ENCODE measurements at places on chromosomes 5 and 9.

GRCh38 chr9:106784076-106784475 is 78.9 kb upstream of the ZNF462 start:
- no peak for DNase-seq

- DNase-seq = no peak
Observed at GRCh38 chr5:20572614-20573013, 584.6 kb upstream of the CDH18 start.

DNA sequence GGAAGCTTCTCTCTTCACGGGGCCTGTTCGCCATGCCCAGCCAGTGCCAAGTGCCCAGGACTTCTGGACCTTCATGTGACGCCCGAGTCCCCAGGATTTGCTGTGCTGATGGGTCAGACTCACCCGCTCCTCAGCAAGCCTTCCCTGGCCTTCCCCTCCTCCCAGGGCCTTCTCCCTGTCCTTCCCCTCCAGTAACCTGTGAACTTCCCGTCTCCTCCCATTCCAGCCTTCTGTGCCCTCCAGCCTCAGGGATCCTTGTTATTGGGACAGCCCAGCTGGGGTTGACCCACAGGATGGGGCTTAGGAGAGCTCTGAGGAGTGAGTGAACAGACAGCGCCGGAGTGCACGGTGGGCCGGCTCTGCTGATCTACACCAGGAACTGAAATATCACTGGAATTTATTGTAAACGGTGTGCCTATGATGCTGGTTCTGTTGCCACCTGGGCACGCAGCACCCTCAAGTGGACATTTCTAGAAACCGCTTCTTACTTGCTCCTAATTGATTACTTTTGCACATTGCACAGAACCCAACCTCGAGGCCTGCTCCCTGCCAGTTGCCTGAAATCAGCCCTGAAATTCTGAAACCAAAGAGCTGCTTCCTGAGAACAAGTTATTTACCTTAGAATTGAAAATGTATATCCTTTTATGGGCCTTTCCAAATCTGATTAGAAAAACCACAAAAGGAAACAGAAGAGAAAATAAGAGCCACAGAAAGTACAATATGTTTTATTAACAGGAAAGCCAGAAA is 1.5 kb downstream of the SPAAR start:
- peak; percentile 32 for DNase-seq

DNA sequence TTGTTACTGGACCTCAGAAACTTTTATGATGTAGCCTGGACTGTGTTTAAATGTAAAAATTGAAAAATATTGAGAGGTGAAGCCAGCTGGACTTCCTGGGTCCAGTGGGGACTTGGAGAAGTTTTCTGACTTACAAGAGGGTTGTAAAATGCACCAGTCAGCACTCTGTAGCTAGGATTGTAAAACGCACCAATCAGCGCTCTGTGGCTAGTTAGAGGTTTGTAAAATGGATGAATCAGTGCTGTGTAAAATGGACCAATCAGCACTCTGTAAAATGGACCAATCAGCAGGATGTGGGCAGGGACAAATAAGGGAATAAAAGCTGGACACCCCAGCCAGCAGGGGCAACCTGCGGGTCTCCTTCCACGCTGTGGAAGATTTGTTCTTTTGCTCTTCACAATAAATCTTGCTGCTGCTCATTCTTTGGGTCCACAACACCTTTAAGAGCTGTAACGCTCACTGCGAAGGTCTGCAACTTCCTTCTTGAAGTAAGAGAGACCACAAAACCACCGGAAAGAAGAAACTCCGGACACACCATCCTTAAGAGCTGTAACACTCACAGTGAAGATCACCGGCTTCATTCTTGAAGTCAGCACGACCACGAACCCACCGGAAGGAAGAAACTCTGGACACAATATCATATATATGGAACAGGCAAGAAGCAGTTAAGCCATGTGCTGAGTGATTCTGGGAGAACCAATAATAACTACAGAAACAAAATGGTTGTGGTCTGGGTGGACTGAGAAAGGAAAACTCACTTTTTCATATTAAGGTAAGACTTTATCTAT is 201.3 kb downstream of the GABRG2 start:
- DNase-seq = no peak

DNA sequence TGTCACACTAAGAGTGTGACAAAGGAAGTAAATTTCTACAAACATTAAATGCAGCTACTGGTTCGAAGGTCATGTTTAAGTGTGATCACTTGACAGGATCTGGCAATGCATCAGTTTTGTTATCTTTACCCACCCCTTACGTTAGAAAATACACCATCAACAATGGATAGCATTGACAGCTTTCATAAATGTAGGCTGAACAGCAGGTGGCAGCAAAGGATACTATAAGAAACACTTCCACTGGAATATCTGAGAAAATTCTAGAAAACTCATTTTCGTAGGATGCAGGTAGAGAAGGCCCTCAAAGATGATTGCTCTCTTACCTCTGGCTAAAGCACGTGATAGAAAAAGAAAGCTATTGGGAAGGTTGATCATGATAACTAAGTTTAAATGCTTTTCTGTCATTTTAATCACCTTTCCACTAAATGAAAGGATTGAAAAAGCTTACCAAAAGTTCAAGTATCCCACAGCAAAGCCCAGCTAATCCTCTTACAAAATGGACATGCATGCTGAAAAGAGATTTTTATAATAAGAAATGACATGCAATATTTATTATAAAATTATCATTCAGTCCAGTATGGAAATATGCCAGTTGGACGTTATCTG is 292.5 kb downstream of the PARP8 start:
- peak; percentile 54 for DNase-seq

DNA sequence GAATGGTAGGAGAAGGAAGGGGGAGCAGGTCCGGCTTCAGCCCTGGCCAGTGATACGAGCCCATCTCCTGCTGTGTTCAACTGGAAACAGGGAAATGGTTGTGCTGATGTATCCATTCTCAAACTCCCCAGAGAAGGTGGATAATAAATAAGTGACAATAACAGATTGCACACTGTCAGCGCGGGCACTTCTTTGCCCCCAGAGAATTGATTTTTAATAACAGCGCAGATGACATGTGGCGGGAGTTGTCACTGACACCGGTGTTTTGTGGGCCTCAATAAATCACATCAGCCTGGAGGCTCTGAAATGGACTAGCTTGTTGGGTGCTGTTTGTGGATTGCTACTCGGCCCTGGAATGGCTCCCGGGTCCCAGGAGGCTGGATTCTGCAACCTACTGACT is 141.4 kb upstream of the PANK3 start:
- no peak for DNase-seq

- no peak for DNase-seq
Observed at GRCh38 chr5:81418606-81419005, 24.7 kb upstream of the ACOT12 start.

DNA sequence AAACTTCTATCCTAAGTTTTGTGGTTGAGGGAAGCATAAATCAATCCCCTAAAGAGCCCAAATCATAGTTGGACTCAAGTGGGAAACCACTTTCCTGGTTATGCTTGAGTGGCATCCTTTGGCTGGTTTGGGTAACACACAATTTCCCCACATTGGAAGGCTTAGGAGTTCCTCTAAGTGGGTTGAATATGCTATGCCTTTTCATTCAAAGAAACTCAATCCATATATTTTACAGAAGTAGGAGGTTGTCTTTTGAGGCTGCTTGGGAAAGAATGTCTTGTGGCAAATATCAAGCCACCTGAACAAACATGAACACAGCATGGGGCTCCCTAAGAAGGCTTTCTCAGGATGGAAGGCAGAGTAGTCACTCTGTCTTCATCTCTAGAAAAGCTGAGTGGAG is 121.1 kb downstream of the SPATA31D1 start:
- DNase-seq = no peak

DNA sequence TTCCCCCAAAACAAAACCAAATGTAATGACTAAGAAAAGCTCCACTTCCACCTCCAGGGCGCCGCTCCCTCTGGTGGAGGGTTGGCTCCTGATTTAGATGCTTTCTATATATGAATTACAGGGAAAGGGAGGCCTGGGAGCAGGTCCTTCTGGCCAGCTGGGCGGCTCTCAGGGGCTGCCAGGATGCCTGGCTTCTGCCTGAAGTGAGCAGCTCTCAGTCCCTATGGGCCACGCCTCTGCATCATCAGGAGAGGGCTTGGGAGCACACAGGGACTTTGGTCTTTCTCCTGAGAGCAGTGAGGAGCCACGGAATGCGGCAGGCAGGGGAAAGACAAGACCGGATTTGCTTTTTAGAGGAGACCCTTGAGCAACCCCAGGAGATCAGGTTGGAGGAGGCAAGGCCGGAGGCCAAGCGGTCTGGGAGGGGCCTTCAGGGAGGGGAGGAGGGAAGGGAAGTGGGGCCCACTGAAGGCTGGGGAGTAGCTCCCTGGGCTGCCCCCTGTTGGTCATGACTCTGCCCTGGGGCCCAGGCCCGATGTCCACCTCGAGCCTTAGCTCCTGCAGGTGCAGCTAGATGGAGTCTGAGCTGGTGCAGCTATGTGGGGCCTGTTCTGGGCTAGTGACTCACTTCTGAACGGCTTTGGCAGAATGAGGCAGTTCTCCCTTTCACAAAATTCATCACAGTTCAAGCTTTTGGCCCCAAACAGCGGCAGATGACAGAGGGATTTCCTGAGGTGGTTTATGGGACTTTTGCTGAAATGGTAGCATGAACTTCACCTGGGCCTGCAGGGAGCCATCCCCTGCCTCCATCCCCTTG is 11.3 kb upstream of the GRHPR start:
- DNase-seq = no peak

DNA sequence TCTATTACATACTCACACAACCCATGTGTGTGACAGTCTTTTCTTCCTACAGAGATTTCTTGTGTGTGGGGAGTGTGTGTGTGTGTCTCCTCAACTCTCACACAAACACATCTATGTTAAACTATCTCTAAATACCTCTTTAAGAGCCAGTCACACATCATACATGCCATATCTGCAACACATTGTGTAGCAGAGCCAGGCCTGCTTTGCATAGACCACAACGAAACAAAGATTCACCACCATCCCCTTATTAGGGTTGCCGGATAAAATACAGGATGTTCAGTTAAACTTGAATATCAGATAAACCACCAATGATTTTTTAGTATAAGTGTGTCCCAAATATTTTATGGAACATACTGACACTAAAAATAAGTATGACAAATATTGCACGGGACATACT is 2.3 kb downstream of the FAM170A start:
- no peak for DNase-seq

- no peak for DNase-seq
Observed at GRCh38 chr5:109779036-109779735, 89.5 kb downstream of the MAN2A1 start.

DNA sequence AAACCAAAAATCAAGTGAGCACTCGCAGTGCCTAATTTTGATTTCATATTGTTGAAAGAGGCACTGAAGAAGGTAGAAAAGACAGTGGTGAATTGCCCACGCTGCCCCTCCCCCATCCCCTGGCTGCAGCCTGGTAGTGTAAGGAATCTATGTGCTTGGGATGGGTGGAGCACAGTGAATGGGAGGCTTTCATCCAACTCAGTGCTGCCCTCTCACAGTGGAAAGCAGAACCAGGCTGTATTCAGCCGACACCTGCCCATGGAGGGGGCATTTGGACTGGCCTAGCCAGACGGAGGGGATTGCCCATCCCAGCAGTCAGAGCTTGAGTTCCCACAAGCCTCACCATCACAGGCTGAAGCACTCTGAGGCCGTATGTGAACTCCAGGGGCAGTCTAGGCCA is 800.4 kb upstream of the DMAC1 start:
- DNase-seq = no peak

DNA sequence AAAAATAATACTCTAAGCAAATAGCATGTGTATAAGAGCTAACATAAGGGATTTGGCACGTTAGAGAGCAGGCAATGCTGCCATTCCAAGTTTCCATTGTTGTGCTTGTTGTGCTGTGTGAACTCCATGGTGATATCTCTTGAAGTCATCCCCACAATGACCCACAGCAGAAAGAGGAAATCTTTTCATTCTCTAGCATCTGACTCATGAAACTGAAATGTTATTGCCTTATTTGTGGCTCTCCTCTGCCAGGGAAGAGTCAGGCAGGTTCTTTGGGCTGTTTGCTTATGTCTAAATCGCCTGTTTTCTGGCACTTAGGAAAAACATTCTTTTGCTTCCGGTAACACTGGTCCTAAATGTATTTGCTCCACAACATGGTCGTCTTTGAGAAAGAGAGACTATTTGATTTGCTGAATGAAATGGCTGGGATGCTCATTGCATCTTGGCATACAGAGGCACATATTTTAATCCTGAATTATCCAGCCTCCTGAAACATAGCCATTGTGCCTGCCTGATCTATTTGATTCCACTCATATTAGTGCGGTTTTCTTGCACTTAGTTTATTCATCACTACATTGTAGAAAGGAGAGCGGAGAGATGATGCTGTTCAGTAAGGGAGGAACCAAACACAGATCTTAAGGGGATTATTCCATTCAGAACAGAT is 188.8 kb downstream of the CSNK1G3 start:
- DNase-seq = no peak

- DNase-seq = peak; percentile 92
Observed at GRCh38 chr9:33044162-33044673, 19.1 kb downstream of the DNAJA1 start.

DNA sequence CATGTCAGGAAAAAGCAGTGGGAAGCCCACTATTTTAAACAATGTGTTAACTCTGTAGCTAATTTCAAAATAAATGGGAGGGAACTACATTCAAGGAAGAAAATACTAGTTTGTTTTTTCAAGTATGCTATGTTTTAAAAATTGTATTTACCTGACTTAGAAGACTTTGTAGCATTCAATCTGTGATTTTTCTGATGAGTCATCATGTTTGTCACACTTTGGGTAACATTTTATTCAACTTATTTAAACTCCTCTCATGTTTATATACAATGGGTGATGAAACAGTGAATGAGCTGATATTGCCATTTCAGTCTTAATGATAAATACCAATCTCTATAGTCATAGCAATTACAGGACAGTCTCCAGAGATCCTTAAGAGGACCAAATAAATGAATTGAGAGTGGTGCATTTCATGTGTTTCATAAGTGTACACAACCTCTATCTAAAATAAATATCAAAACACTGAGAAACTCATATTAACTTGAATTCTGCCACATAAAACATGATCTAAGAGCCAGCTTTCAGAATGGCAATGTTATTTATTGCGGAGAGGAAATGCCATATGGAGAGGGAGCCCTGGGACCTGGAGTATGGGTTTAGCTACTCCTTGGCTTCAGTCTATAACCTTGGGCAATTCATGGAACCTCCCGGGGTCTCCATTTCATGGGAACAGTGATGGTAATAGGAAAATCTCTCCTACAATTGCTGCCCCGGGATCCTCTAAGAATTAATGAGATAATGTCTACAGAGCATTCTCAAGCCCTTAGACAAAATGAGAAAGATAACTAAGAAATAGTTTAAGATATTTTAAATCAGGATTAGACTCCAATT is 913.9 kb downstream of the TLE4 start:
- no peak for DNase-seq

- no peak for DNase-seq
Observed at GRCh38 chr5:58148254-58148775, 311.6 kb downstream of the PLK2 start.
